ENCODE measurements at places on chromosomes 13 and 19.

DNA sequence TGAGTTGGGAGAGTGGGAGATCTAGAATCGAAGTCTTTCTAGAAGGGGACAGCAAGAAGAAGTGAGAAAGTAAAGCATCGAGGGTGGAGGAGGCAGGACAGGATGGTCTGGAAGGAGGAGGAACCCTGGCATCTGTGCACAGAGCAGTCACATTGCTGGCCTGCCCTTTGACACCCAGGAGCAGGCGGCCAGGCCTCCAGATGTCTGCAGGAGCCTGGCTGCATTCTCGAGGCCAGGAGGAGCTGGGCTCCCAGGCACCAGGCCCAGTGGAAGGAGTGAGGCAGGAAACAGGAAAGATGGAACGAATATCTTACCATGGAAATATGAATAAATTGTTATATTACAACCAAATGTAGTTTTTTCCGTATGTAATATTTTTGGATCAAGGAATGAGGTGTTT is 27.7 kb upstream of the ARGLU1 start:
- no peak for DNase-seq

- no peak for DNase-seq
Observed at GRCh38 chr19:1311543-1312091, 25.9 kb downstream of the EFNA2 start.

DNA sequence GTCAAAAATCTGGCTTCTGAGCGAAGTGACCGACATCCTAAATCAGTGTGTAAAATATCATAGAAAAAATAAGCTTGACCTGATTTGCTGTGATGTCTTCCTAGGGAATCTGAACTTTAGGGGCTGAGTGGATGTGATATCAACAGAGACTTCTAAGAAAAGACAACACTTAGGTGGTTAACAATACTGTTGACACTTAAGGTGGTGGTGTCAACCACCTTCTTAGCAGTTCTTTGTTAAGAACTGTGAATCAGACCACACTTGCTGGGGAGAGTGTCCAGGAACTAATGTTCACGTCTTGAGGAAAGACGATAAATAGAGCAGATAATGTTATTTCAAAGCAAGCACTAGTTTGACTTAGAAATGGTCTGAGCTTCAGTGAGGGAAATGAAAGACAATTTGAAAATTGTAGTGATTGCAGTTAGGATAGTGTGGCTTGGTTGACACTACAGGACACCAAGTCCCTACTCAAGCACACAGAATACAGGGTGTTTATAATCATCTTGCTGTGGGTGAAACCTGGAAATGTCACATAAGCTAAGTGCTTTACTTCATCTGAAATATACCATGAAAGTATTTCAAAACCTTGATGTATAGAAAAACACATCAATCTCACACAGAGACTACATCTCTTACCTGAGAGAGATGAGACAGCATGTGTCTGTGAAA is 1936.5 kb downstream of the PCDH9 start:
- no peak for DNase-seq

GRCh38 chr13:100098445-100099116 is 9.7 kb downstream of the PCCA start:
- DNase-seq: no peak

- DNase-seq: no peak
Observed at GRCh38 chr19:40281381-40282208, 3.5 kb downstream of the AKT2 start.

GRCh38 chr13:113832205-113832604 is 31.7 kb downstream of the GAS6 start:
- DNase-seq: no peak

- DNase-seq: peak; percentile 81
Observed at GRCh38 chr19:47240996-47241918, 10.3 kb upstream of the BBC3 start.

DNA sequence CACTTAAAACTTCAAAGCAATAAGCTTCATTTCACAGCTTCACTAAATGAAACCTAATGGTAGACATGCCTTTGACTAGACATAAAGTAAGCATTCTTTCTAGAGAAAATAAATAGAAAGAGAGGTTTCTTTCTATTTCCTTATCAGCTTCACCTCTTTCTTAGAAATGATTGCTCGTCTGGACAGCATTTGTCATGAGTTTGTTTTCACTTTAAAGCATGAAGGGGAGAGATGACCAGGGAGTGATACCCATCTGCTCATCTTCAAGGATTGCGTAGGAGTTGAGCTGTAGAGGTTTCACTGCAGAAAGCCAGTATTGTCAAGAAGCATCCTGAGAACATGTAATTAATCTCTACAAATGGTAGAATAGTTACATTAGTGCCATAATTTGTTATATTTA is 61.3 kb downstream of the COL4A2 start:
- DNase-seq: no peak

- no peak for DNase-seq
Observed at GRCh38 chr19:10228920-10229319, 2.2 kb downstream of the S1PR2 start.

- DNase-seq: no peak
Observed at GRCh38 chr13:27374126-27374613, 50.2 kb upstream of the GTF3A start.
